AG08396 (cell line): ENCODE measurements at places on chromosomes 4 and X.

DNA sequence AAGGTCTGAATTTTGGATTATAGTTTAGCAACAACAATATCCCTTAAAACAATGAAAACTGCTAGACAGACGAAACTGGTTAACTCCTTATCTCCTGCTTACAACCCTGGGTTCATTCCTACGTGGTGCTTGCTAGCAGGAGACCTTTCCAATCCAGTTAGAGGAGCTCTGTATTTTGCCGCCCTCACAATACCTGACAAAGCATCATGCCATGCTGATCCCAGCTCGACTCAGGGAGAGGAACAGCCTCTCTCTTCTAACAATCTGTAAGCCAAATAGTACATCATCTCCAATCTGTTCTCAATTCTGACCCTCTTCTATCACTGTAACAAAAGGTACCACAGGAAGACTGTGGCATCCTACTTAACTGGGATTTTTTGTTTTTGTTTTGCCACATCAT is 74.4 kb downstream of the PAPSS1 start:
- DNase-seq, result no peak

DNA sequence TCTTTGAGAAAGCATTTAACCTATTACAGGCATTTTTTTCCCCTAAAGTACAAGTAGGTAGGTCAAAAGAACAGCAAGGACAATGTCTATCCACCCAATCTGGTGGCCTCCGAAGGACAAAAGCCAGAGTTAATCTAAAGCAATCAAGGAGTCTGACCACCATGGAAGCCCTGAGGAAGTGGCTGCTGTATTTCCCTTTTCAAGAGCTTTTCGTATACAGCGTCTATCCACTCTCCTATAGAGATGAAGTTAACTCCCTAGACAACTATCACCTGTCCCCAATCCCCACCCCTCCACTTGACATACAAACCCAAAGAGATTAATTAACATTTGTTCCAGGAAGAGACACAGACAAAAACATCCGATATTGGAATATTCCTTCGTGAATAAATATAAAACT is 85.5 kb downstream of the SNCA start:
- no peak for DNase-seq

DNA sequence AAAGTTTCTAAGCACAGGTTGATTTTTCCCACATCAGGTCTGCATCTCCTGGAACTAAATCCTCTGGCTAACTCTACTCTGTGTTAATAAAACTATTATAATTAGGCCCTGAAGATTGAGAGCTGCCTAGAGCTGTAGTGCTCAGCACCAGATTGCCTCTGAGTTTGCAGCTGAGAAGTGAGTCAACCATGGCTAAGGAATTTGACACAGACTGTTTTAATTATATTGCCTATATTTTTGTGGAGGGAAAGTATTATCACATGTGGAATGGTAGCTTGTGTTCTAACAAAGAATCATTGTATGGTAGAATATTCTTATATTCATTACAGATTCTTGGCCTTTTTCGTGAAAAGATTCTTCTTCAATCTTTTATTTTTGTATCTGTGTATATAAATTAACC is 1907.6 kb upstream of the TENM3 start:
- DNase-seq, result no peak

- no peak for DNase-seq
These were observed 54.9 kb downstream of the F8 start for GRCh38 chrX:154967603-154968002.

GRCh38 chr4:6992728-6993677 is 50.2 kb upstream of the TADA2B start:
- DNase-seq, result no peak

- DNase-seq, result peak; percentile 12
These were observed 385.3 kb downstream of the ARHGAP24 start for GRCh38 chr4:85860066-85860740.

DNA sequence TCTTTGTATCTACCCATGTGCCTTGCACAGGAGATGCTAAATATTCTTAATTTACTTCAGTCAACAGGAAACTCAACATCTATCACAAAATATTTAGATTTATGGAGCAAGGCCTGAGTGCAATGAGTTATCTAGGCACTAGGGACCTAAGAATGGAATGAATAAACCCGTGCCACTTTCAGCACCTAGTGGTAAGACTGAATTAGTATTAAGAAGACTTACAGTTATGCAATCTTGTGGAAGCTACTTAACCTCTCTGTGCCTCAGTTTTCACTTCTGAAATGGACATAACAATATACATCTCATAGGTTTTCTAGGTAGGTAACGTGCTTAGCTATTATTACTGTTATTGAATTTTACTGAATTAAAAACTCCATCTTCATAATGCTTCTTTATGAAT is 144.6 kb upstream of the MAP3K15 start:
- no peak for DNase-seq

DNA sequence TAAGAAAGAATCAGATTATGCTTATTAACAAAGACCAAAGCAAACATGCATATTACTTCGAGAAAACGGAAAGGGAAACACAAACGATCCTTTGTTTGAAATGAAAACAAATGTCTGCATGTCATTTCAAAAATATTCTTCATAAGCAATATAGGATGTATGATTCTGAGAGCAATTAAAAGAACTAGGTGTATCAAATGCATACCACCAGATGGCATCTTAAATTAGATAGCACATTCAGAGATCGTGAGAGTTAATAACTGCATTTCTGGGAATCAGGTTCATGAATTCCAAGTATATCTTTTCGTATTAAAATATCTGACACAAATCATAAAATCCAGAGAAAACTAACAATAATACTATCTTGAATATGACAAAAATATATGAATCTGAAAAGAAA is 159.5 kb downstream of the PPP3CA start:
- no peak for DNase-seq

GRCh38 chr4:74235135-74235534 is 73.1 kb upstream of the EPGN start:
- DNase-seq, result no peak

GRCh38 chrX:129797251-129797906 is 17.6 kb downstream of the SASH3 start:
- no peak for DNase-seq

DNA sequence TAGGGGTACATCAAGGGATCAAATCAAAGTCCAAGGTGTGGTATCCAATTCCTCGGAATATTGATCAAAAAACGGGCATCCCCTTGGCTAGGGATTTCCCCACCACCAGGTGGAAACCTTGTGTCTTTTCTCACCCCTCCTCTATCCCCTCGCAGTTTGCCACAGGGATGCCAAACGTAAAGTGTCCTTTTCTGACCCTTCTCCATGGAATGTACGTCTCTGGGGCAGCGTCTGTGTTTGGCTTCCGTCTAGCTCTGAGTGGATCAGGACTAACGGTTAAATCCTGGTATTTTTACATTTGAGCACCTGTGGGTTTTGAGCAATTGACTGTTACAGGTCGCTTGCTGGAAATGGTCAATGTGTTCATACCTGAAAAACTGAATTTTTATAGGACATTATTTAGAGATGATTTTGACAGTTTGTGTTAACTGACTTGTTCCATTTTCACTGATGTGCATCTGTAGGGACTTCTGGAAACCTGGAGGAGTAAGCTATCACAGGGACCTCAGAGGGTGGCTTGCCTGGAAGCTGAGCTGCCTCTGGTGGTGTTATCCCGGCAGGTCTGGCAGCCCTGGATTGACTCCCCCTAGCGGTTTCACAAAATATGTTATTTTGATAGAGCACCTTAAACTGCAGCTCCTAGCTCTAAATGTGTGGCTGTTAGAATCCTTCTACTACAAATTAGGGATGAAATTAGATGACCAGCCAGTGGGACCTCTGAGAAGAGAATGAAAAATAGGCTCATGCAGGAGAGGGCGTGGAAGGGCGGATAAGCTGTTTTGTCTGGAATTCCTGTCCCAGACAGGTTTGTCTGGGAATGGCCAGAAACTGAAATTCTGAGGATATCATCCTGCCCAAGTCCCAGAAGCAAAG is 8.8 kb upstream of the MGST2 start:
- DNase-seq, result peak; percentile 72

- no peak for DNase-seq
These were observed 561 bp downstream of the IRAK1 start for GRCh38 chrX:154019061-154019621.

DNA sequence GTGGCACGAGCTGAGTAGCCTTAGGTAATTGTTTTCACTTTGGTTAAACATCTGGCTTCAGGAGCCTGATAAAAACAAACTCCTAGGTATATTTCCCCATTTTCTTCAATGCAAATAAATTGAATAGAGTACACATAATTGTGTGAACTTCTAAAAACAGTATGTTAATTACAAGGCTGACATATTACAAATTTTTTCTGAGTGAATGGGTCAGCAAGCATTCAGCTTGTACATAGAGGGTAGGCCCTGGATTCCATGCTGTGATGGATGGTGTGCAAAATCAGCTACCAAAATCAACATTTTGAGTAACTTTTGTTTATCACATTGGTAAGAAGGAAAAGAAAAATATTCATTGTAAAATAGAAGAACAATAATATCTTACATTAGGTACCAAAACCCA is 12.2 kb downstream of the TNIP3 start:
- DNase-seq, result no peak

DNA sequence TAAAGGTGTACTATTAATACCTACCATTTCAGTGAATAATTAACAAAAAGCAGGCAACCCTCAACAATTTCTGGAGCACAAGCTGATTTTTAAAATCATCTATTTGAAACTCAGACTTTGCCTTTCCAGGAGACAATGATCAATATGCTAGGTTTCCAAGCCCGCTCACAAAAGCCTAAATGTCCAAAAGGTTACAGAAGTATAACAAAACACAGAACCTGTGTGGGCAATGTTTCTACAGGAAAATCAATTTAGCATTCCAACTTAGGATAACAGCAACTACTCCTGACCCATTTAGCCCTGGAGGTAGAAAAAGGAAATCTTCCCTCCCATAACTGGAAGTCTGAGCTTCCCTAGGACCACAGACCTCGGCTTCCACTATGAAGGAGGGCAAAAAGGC is 3.9 kb downstream of the TAB3 start:
- no peak for DNase-seq

DNA sequence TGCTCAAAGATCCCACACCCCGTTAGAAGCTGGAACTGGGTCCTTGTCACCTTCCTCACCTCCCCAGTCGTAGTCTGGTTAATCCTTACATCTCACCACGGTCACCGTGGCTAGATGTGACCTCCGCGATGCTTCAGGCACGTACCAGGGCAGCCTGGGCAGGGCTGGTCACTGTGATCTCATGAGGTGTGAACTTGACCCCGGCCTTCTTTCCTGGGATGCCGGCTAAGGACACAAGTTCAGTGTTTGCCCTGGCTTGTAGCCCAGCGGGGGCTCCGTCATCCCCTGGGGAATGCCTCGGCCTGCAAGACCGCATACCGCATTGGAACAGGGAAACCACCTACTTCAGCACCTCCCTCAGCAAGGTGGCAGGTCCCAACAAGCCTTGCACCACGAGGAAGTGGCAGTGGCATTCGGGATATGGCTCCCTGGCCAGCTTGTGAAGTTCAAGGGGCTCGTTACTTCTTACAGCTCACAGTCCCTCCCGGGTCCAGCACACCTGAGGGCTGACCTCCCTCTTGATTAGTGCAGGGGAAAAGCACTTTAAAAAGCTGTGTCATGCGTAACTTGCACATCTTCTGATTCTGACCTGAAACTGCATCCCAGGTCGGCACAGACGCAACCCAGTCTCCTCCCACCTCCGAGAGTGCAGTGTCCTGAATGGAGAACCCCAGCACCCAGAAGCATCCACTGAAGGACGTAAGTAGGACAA is 25.9 kb downstream of the NOP14 start:
- no peak for DNase-seq

GRCh38 chrX:116009861-116010710 is 160.5 kb upstream of the AGTR2 start:
- no peak for DNase-seq
